HT1080 (cell line): ENCODE measurements at places on chromosomes 7 and 10.

- DNase-seq = no peak
Measured at GRCh38 chr7:36015733-36016132, 137.3 kb upstream of the EEPD1 start.

DNA sequence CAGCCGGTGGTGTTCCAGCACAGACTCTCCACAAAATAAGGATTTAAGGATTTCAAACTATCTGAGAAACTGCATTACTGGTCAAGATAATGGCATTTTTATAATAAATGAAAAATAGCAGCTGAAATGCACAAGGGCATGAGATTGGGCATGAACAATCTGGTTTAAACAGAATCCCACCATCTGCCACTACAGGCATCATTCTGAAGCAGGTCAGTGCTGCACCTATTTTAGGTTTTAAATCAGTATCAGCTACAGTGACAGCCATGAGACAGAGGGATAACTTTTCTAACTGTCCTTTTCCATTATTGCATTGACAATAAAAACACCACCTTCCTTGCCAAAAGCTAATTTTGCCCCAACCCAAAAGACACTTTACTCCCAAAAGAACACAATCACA lies 186.8 kb downstream of the ETV1 start:
- no peak for DNase-seq

DNA sequence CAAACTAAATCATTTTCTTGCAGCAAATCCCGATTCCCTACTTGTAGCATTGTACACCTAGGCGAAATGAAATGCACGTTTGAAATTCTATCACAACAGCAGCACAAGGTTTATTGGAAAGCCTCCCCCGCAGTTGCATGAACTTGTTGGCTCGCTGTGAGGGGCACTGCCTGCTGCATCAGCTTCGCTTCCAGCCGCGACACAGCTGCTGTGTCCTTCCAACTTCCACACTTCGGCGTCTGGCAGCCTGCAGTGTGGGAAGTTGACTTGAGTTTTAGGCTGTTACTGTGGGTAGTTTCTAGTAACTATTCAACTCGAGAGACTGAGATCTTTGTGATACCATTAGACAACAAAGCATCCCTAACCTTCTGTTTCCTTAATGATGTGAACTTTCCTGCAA lies 315.8 kb upstream of the TPK1 start:
- DNase-seq = no peak

DNA sequence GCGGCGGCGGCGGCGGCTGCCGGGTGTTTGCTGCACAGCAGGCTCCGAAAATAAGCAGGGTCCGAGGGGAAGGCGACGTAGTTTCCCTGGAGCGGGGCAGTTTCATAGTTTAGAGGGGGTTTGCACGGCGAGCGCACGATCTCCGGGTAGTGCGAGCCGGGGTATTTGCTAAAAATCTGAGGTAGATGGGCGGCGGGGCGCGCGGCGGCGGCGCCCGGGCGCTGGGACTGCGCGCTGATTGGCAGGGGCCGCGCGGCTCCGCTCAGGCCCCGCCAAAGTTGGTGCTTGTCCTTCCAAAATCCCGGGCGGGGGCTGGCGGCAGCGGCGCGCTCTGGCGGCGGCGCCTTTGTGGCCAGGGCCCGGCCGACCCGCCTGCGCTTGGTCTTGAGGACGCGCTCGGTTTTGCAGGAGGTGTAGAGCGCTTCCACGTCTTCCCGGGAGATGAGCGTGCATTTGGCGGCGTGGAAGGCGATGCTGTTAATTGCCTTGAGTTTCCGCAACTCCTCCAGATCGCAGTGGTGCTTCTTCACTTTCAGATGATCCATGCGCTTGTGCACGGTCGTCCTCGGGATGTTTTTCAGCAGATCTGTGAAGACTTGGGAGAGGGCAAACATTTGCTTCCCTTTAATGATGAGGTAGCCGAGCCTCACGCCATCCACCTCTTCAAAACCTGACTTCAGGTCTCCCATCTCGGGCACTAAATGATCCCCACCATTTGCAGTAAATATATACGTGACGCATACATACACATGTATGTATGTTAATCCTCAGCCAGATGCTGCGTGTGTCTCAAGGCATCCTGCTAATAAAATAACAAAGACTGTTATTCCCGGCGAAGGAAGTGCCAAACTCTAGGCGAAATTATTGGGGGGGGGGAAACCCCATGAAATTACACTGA lies 8.1 kb downstream of the SKIDA1 start:
- DNase-seq = peak; percentile 52
